Dermis microvascular lymphatic vessel endothelial cell (primary cell): ENCODE measurements at places on chromosomes 16 and 17. TPM values are rescaled to one million over a fixed set of nuclear protein-coding genes. Genes with fewer than 3 reads are reported as not detected.

Gene TERB1
- total RNA-seq, result under 0.01 TPM in 1 of 2 replicates, not detected in the other

Gene SHBG
- 0.13 TPM in 1 of 2 replicates, not detected in the other for total RNA-seq

DNA sequence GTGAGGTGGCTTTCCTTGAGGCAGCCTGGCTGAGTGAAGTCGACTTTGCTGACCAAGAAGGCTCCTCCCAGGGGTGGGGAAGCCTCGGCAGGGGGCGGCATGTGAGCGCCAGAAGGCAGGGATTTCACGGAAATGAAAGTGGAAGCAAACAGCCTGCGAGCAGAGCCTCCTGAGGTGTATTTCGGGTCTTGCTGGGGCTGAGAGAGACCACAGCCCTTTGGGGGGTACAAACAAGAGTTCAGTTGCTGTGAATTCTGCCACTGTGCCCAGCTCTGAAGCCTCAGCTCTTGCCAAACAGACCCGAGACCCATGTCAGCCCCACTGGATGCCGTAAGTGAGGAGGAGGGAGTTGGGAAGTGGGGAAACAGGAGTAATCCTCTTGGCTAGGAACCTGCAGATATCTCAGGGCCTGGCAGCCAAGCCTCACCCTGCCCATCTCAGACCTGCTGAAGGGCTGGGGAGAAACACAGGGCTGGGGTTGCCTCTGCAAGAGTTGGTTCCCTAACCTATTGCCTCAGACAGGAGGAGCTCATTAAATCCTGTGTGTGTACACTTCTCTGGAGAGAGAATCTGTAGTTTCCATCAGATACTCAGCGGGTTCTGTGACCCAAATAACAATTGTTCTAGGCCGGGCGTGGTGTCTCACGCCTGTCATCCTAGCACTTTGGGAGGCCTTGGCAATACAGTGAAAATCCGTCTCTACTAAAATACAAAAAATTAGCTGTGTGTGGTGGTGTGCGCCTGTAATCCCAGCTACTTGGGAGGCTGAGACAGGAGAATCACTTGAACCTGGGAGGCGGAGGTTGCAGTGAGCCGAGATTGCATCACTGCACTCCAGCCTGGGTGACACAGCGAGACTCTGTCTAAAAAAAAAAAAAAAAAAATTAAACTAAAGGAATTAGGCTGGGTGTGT lies at the start of gene IFI35:
Gene IFI35, plus strand, starts transcription at position 146 of the 913 bp plus-strand sequence. Its CDS starts 164 bp downstream, at position 310.
- peak; percentile 47 for DNase-seq

GRCh38 chr17:58414596-58414997 lies 2.7 kb downstream of the RNF43 start:
- DNase-seq, result no peak
